ENCODE measurements at places on chromosomes 2 and 18.

DNA sequence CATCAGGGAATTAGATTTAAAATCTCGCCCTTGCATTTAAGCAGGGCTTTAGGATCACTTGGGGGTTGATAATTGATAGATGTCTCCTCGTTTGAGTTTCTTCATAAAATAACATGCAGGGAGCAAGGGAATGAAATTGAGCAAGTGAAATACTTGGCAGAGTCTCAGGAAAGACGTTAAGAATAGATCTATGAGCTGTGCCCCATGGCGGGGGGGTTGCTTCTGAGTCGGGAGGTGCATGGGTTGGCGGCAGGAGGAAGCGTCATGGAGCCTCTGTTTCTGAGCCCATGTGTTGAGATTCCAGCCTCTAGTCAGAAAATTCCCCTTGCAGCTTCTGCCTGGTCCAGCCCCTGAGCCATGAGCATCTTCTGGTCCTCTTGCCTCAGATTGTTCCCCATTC lies 82.0 kb downstream of the APOB start:
- no peak for DNase-seq

- DNase-seq: no peak
Observed at GRCh38 chr2:192948316-192948715, 753.6 kb upstream of the TMEFF2 start.

GRCh38 chr2:221555494-221555846 lies 16.6 kb downstream of the EPHA4 start:
- DNase-seq: no peak

- DNase-seq: no peak
Observed at GRCh38 chr2:168396131-168396530, 59.9 kb upstream of the CERS6 start.

GRCh38 chr2:128313931-128314347 lies 4.7 kb downstream of the HS6ST1 start:
- DNase-seq: no peak

- DNase-seq: no peak
Observed at GRCh38 chr2:47221946-47222345, 66.8 kb upstream of the STPG4 start.

GRCh38 chr2:64151476-64151875 lies 7.3 kb upstream of the PELI1 start:
- DNase-seq: no peak

GRCh38 chr2:85834466-85834865 lies 54.3 kb downstream of the ST3GAL5 start:
- DNase-seq: no peak

- DNase-seq: no peak
Observed at GRCh38 chr2:73730810-73731209, 6.3 kb downstream of the TPRKB start.

- DNase-seq: no peak
Observed at GRCh38 chr2:160752475-160753330, 259.1 kb upstream of the RBMS1 start.

GRCh38 chr2:204896146-204896545 lies 350.9 kb downstream of the PARD3B start:
- no peak for DNase-seq

DNA sequence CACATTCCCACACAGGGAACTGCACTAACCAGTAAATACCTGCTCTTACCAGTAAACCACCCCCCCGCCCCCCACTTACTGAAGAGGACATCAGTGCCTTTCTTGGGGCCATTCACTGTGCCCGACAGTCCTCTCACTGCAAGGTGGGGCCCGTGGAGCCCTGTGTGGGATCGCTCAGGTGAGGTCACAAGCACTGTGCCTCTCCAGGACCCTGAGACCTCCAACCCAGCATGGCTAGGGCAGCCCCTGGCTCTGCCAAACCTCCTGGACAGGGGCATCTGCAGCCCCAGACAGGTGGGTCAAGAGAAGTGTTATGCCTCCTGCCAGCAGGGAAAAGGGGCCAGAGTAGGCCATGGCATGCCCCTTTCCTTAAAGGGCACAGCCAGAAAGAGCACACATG lies 6.7 kb upstream of the NEURL3 start:
- DNase-seq: no peak

- DNase-seq: no peak
Observed at GRCh38 chr2:98692090-98693054, 38.6 kb downstream of the MGAT4A start.

DNA sequence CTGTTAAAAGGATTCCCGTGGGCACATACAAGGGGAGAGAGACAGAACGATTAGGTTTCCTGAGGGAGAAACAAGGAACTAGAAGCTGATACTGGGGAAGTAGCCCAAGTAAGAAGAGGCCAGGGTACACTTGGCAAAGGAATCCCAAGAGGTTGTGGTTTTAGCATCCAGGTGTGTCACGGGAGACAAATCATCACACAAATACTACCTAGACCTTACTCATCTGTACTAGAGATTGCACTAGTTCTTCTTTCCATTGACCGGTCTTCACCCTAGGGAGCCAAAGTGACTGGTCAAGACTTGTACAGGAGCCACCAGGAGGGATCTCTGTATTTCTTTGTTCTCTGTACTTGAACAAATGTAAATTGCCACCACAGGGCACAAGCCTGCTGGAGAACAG lies 14.2 kb upstream of the NR4A2 start:
- no peak for DNase-seq

DNA sequence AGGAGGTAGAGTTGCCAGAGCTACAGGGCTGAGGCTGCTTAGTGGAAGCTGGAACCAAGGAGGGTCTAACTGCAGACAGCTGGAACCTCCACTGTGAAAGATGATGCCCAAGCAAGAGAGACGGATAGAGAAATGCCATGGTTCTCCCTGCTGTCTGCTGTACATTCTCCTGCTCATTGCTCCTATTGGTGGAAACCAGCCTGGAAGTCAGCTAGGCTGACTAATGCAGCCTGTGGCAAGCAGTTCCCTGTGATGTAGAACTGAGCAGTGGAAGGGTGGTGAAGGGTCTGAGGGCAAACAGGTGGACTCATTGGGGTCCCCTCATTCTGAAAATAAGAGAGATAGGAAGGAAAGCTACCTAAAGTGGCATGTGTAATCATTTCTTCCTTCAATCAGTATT lies 563.6 kb downstream of the SLC4A3 start:
- DNase-seq: no peak

- no peak for DNase-seq
Observed at GRCh38 chr2:171141320-171141719, 19.4 kb downstream of the TLK1 start.

- no peak for DNase-seq
Observed at GRCh38 chr2:16687955-16688354, 22.3 kb upstream of the CYRIA start.

- no peak for DNase-seq
Observed at GRCh38 chr18:75229437-75229836, 18.8 kb downstream of the TSHZ1 start.

- DNase-seq: no peak
Observed at GRCh38 chr2:133773854-133774653, 205.8 kb upstream of the NCKAP5 start.

- no peak for DNase-seq
Observed at GRCh38 chr2:118814368-118814767, 33.1 kb downstream of the EN1 start.

DNA sequence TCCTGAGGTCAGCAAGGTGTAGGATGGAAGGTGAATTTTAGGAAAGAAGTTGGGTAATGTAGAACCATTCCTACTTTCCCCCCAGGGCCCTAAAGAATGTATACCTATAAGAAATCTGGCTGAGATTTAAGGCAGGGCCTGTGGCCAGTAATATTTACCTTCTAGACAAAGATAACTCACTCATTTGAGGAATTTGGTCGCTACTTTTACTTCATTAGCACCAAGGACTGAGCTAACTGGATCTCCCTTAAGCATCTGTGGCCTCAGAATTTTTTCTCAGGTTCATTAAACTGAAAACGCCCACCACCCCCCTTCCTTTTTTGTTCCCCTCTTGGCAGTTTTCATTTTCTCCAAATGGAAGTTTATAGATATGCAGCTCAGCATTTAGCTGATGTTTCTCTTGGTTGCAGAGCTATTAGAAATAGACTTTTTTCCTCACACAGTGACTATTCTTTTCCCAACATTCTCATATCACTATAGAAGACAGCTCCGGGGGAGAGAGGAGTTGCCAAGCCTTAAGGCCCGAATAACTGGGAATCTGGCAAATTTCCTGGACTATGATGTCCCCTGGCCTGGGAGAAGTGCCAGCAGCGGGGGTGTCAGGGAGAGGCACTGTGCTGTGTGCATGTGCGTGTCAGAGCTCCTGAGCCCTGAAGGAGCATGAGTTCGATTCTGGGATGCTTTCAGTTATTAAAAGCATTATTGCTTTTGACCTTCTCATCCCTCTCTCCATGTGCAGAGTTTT lies 310.9 kb downstream of the PRKCE start:
- DNase-seq: no peak

GRCh38 chr2:74076074-74076470 lies 71.6 kb downstream of the BOLA3 start:
- DNase-seq: no peak

GRCh38 chr18:57057890-57058289 lies 89.0 kb upstream of the BOD1L2 start:
- no peak for DNase-seq

GRCh38 chr2:117071556-117072102 lies 742.9 kb upstream of the DDX18 start:
- no peak for DNase-seq

DNA sequence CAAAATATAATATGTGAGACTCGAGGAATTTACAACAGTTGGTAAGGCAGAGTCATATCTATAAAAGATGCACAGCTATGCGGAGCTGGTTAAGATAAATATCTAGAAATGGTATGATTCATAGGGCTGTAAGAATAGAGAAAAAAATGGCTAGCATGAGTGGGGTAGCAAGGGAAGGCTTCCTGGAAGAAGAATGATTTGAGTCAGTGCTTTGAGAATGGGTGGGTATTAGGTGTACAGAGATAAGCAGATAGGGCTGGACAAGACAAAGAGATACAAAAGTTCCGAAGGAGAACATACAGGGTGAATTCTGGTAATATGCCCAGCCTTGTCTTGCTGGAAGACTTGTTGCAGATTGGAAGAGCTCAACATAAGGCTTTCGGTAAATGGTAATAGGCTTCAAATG lies 291.5 kb upstream of the CCDC68 start:
- DNase-seq: no peak

- DNase-seq: no peak
Observed at GRCh38 chr2:226179010-226179409, 620.6 kb downstream of the IRS1 start.

- DNase-seq: no peak
Observed at GRCh38 chr2:142893241-142893640, 15.8 kb downstream of the KYNU start.

DNA sequence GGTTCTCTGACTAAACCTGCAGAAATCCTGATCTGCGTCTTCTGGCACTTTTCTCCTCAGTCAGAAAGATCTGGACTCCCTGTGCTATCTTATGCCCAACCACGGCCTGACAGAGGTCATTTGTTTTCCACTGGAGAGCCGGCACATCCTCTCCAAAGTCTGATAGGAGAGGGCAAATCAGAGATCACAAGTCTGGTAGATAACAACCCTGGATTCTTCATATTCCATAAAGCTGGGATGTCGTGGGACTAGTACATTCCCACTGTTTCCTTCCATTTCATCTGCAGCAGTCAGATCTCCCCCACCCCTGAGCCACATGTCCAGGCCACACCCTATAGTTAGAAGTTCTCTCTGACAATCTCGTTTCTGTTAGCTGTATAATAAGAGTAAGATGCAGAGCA lies 157.0 kb downstream of the MGAT5 start:
- DNase-seq: no peak

Measured in NCI-H2227 treated with DMSO at 0.1 percent for 48 hours (cell line).